ENCODE measurements at places on chromosomes 5 and 9. TPM values are rescaled to one million over a fixed set of nuclear protein-coding genes. Genes with fewer than 3 reads are reported as not detected.

Gene GRXCR2
- total RNA-seq: not detected

Gene CDH9
- not detected for total RNA-seq

Gene TAL2
- not detected for total RNA-seq

Gene MPDZ
- 39.3 TPM for total RNA-seq

- H3K36me3 ChIP-seq: no peaks in the 10 kb centered on the region
- peaks cover 11% of the 10 kb centered on the region for H3K27me3 ChIP-seq
- H3K4me3 ChIP-seq: no peak overlapping the region
- H3K27ac ChIP-seq: no peak overlapping the region
- H3K4me1 ChIP-seq: no peaks in the 10 kb centered on the region
These were observed 4.8 kb upstream of the PRKACG start for GRCh38 chr9:69018737-69019136.

- H3K27ac ChIP-seq: no peak overlapping the region
- no peaks in the 10 kb centered on the region for H3K4me1 ChIP-seq
- no peak overlapping the region for H3K4me3 ChIP-seq
- no peaks in the 10 kb centered on the region for H3K36me3 ChIP-seq
- DNase-seq: no peak
These were observed 195.0 kb downstream of the PBX3 start for GRCh38 chr9:125942125-125942524.
